ENCODE measurements at places on chromosomes 12 and 14. TPM values are rescaled to one million over a fixed set of nuclear protein-coding genes. Genes with fewer than 3 reads are reported as not detected.

PLXNC1 gene
- total RNA-seq, result 8.4 TPM

WNT5B gene
- 5.9 TPM for total RNA-seq

SPIC gene
- not detected for total RNA-seq

RTL1 gene
- not detected for total RNA-seq

ACSS3 gene
- 1.6 TPM for total RNA-seq

TAS2R42 gene
- not detected for total RNA-seq

OR4K13 gene
- not detected for total RNA-seq
